ENCODE measurements at places on chromosomes 5 and 9.

DNA sequence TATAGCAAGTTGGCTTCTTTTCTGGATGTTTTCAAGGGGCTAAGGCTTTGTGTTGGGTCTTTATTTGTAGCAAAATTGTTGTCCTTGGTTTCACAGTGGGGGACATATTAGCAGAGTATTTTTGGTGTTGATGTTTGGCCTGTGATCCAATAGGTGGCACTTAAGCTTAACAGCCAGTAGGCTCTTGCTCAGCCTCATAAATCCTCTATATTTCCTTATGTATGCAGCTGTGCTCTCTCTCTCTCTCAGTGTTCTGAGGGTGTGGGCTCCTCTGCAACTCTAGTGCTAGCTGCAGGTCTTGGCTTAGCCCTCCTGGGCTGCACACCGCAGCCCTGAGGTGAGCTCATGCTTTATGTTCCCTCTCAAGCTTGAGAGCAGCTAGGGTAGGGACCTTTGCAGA lies 195.0 kb upstream of the GHR start:
- no peak for DNase-seq

DNA sequence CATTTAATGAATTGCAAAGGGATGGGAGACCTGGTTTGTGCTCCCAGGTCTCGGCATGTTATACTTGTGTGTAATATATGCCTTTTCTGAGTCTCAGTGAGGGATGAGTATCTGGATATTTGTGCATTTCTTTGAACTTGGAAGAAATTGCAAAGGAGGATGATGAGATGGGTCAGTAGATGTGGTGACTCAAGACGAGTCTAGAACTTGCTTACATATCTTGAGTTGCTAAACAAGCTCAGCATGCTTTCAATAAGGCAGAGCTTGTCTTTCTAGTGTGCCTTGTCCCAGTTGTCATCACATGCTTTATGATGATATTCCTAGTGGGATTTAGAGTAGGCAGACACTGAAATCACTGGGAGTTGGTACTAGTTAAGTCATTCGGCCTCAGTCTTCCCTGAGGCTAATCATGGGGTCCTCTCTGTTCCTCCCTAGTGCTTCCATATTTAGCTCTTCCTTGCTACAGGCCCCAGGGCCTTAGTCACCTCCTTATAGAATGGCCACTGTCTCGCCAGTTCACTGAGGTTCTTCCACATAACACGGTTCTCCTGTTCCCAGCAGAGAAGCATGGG lies 222.3 kb downstream of the ARRDC3 start:
- no peak for DNase-seq

DNA sequence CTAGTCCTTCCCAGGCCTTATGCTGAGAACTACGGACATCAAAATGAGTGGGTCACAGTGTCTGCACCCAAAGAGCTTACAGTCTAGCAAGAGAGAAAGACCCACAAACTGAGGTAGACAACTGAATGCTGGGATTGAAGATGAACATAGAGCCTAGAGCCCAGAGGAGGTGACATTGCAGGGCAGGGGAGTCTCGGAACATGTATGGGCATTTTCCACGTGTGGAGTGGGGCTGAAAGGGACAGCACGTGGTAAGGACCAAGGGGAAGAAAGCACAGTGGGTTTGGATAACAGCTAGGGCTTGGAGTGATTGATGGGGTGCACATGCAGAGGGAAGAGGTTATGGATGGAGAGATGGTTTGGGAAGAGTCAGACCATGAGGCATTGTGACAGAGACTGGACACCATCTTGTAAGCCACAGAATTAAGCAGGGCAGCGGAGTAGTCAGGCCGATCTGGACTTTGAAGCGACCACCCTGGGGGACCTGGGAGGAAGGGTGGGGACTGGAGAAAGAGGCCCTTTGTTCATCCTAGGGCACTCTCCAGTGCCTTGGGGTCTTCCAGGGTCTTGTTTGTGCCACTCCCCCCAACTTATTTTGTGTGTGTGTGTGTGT lies 47.5 kb upstream of the SH3PXD2B start:
- no peak for DNase-seq

- DNase-seq: no peak
These were observed 88.1 kb upstream of the SSBP2 start for GRCh38 chr5:81839034-81839433.

- DNase-seq: no peak
These were observed 231.9 kb downstream of the MAST4 start for GRCh38 chr5:66828046-66828547.

GRCh38 chr5:156913355-156913718 lies 49.7 kb downstream of the TIMD4 start:
- DNase-seq: no peak

DNA sequence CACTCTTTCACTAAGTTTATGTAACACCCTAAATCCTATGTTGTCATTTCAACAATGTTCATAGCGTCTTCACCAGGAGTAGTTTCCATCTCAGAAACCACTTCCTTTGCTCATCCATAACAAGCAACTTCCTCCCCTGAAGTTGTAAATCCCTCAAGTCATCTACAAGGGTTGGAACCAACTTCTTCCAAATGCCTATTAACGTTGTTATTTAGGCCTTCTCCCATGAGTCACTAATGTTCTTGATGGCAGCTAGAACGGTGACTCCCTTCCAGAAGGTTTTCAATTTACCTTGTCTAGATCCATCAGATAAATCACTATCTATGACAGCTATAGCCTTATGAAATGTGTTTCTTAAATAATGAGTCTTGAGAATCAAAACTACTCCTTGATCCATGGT lies 73.3 kb upstream of the TARS1 start:
- DNase-seq: no peak

DNA sequence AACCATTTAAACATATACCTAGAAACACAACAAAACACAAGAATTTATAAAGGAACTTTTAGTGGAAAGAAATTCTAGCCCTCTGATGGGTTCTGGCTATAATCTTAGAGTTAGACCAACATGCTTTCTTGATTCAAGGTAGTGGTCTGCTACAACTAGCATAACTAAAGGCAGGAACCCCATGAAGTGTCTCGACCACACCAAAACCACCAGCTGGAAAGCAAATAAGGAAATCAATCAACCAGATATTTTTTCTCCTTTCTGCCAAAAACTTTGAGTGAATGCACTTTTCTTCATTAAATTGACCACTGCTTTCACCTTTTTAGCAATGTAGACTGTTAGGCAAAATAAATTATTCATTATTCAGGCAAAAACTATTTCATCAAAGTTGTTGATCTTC lies 346.4 kb downstream of the EBF1 start:
- DNase-seq: no peak

GRCh38 chr5:98630621-98631020 lies 142.8 kb upstream of the RGMB start:
- no peak for DNase-seq

DNA sequence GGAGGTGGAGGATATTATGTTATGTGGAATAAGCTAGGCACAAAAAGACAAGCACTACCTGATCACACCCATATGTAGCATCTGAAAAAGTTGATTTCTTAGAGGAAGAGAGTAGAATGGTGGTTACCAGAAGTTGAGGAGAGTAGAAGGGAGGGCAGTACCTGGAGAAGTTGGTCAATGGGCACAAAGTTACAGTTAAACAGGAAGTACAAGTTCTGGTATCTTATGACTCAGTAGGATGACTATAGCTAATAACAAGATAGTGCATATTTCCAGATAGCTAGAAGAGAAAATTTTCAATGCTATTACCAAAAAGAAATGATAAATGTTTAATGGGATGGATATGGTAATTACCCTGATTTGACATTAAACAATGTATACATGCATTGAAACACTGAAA lies 686.7 kb downstream of the ISL1 start:
- DNase-seq: no peak

- no peak for DNase-seq
These were observed 459.4 kb upstream of the ITGA1 start for GRCh38 chr5:52328220-52328806.

- DNase-seq: no peak
These were observed 113.9 kb downstream of the WNK2 start for GRCh38 chr9:93297659-93298497.

GRCh38 chr9:125852386-125852785 lies 105.2 kb downstream of the PBX3 start:
- DNase-seq: no peak

DNA sequence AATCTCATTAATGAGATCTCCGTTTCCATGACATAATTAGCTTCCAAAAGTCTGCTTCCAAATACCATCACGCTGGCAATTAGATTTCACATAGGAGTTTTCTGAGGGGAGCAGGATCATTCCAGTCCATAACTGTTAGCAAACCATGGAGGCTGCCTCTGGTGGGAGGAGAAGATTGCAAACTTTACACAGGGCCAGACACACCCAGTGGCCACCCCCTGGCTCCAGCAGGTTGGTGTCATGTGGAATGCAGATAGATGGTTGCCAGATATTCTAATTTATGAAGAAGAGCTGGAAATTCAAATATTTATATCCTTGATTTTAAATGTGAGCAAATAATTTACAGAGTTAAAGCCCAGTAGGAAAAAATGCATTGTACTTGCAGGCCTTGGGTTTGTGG lies 164.2 kb downstream of the ICE1 start:
- no peak for DNase-seq

DNA sequence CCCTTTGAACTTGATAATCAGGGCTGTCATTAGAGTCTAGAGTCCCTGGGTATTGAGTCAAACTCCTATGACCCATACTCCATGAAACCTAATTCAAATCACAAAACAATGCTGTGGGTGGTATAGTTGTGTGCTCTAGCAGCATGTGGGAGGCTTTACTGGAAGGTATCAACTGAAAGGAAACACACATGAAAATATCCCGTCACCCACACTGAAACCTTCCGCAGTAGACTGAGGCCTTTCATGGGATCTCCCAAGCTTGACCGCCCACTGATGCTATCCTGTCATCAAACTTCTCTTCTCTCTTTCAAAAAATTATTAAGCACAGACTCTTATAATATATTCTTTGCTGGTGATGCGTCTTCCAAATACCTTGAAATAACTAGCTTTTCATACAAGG lies 569.1 kb upstream of the MEF2C start:
- DNase-seq: no peak

DNA sequence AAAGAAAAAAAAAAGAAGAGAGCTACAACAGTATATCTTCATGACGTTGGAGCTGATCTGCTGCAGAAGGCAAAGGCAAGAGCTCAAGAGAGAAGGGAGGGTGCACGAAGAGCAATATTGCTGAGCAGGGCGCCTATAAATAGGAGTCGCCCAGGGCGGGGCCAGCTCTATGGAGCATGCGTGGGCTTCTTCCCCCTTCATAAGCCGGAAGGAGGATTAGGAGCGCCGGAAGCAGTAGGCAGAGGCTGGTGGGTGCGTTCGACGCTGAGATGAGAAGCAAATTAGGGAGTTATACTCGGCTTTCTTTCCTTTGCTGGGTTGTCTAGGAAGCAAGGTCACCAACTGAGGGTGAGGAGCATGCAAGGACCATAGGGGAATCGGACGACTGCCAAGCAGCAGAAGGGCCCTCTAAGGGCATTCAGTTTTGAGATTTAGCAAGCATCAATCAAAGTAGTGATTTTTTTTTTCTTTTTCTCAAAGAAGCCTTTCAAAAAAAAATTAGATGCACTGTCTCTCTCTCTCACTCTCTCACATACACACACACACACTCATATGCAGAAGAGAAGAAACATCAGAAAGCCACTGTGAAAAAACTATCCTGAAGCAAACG lies 496.7 kb downstream of the ENC1 start:
- DNase-seq: no peak

GRCh38 chr5:37662789-37663485 lies 176.9 kb downstream of the GDNF start:
- DNase-seq: no peak

DNA sequence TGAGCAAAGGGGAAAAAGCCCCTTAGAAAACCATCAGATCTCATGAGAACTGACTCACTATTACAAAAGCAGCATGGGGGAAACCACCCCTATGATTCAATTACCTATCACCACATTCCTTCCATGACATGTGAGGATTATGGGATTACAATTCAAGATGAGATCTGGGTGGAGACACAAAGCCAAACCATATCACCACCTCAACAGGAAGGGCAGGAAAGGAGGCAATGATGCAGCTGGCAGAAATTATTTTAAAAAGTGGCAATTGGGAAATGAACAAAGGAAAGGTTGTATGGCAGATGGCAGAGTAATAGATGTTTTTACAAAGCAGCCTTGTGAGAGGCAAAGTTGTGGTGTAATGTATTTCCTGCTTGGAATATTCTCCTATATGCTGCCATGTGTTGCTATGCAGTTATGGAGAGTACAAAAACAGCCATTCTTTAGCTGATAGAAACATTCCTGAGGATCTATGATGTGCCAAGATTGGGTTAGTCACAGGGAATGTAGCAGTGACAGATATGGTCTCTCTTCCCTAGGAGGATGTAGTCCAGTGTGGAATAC lies 138.8 kb downstream of the SMC2 start:
- DNase-seq: no peak

DNA sequence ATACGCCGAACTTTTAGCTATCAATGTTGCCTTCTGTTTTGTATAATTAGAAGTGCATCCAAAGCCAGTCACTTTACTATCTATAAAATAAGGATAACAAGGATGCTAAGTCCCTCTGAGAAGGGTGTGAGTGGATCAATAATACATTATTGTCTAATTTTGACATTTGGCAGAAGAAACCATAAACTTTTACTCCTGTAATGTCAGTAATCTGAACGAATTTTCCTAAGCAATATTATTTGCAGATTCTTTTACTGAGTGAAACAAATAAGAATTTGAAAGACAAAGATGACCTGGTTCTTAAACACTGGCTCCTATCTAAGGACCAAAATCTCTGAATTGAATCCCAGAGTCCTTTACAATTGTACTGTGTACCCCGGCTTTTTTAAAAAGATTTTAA lies 126.6 kb upstream of the TMEM161B start:
- DNase-seq: no peak

DNA sequence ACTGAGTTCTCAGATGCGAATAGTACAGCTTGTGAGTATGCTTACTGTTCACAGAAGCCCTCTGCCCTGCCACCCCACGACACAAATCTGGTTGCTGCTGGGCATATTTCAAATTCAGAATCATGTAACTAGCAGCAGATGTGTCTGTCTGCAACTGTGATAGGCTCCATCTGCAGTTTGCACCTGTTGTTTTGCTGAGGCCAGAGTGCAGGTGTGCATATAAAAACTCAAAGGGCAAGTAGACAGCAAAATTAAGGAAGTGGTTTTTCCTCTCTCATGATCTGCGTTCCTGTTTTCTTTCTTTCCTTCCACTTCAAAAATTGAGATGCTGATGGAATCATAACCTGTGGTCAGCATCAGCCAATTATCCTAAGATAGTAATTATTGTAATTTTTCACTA lies 1000.5 kb downstream of the PTPRD start:
- no peak for DNase-seq

DNA sequence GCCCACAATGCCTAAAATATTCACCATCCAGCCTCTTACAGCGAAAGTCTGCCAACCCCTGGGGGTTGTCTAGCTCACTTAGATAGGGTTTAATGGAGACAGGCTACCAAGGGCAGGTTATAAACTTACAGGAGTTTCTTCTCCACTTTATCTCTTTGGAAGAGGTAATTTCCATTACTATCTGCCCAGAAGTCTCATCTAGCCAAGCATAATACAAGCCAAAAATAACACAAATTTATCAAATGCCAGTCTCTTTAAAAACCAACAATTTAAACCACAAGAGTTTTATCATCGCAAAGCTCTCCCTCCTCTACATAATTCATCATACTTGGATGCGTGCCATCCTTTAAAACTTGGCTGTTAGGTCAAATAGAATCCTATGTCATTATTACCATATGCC lies 6.2 kb downstream of the RBM22 start:
- DNase-seq: no peak

- no peak for DNase-seq
These were observed 47.2 kb downstream of the ARHGEF28 start for GRCh38 chr5:73673161-73673591.

GRCh38 chr9:3027210-3027609 lies 183.3 kb upstream of the PUM3 start:
- no peak for DNase-seq

Data from stimulated activated CD8-positive, alpha-beta memory T cell treated with anti-CD3 and anti-CD28 coated beads, Interleukin-4, amount 100 ng/mL, for 1 hour (primary cell).